ENCODE measurements at places on chromosomes 2 and 18.

- no peak for DNase-seq
These were observed 498 bp downstream of the ITGAV start for GRCh38 chr2:186590350-186590758.

GRCh38 chr2:40276076-40276475, 175.8 kb downstream of the SLC8A1 start:
- DNase-seq = no peak

DNA sequence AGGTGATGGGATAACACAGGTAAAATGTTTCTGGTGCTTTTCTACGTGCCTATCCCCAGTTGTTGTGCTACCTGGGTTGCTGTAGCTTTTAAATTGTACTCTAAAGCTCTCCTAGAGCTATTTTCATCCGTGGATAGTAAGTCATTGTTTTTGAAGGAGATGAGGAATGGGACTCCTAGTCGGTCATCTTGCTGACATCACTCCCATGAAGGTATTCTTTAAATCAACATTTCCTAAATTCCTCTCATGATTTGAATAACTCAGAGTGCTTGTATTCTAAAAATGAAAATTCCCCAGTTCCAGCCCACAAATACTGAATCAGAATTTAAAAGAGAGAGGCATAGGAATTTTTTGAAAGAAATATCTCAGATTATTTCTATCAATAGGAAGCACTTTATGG, 44.3 kb downstream of the CCDC148 start:
- no peak for DNase-seq

DNA sequence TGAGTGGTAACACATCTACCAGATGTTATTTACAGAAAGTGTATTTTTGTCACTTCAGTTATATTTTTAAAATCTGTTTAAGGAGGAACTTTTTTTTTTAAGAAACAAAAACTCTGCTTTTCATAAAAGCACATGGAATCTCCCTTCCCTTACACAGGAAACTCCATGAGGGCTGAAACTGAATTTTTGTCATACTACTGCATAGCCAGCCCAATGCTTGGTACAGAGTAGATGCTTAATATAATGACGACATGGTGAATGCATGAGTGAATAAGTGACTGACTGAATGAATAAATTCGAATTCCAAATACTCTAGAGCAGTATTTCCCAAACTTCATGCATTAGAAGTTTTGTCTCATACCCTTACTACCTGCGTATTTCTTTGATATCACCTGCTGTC, 86.5 kb downstream of the ROCK2 start:
- DNase-seq = no peak

GRCh38 chr2:194739217-194739616, 917.8 kb upstream of the SLC39A10 start:
- no peak for DNase-seq

GRCh38 chr2:61626827-61627226, 88.7 kb upstream of the XPO1 start:
- no peak for DNase-seq

DNA sequence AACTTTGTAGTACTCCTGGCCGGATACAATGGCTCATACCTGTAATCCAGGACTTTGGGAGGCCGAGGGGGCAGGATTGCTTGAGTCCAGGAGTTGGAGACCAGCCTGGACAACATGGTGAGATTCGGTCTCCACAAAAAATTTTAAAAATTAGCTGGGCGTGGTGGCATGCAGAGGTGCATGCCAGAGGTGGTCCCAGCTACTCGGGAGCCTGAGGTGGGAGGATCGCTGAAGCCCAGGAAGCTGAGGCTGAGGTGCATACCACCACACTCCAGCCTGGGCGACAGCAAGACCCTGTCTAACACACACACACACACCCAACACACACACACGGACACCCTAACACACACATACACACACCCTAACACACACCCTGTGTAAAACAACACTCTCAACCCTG, 55.6 kb downstream of the HDAC4 start:
- no peak for DNase-seq

DNA sequence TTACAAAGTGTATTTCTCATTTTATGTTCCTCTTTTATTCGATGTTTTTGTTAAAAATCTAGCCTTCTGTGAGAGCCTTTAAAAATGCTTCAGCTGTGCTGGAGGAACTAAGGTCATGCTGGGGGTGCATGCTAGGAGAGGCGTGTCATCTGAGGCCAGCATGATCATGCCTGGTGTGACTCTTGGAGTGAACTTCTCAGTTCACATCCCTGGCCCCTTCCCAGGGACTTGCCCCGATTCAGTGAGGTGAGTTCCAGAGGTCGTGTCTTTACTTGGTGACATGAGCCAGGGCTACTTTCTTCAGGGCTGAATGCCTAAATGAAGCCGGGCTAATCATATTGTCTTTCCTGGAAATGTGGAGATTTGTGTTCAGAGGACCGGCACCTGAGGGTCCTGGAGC, 264.9 kb downstream of the MREG start:
- no peak for DNase-seq

GRCh38 chr2:189444322-189444721, 3.0 kb downstream of the WDR75 start:
- no peak for DNase-seq

DNA sequence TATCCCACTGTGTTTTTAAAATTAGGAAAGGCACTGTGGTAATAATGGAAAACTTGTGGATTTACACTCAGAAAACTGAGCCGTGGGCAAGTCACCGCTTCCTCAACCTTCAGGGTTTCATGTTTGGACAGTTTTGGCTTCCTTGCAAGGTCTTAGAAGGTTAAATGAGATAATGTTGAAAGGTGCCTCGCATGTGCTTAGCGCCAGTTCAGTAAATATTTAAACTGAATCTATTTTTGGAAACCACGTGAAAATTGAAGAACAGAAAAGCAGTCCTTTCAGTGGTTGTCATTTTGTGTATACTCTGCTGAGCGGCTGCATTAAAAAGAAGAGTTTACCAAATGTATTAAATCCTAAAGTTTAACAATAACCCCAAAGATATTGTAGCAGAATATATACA, 15.2 kb upstream of the AGAP1 start:
- no peak for DNase-seq

- no peak for DNase-seq
These were observed 41.2 kb downstream of the RALBP1 start for GRCh38 chr18:9516437-9517064.

DNA sequence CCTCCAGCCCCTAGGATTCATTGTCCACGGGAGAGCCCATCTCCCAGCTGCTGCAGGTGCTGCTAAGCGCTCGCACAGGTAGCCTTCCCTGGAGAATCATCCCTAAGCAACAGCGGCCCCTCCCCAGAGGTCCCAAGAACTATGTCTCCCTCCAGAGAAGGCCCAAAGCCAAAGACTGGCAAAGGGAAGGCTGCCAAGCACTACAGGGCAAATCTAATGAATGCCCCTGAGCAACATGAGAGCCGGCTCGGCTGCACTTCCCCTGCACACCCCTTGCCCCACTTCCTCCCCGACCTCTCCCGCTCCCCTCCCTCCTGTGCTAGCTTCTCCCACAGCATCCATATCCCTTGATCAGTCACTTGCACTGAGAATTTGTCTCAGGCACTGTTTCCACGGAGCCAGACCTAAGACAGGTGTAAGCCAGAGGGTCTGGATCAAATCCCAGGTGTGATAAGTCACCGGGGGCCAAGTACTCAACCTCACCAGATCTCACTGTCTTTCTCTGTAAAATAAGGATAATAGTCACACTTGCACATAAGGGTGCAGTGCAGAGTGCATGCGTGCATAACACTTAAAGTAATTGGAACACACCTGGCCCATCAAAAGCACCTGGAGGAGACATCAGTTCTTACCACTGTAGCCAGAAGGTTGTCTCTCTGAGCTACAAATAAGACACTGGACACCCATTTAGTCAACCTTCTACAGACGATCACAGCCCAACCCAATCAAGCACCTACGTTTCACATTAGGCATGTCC, 20.1 kb upstream of the COL6A3 start:
- no peak for DNase-seq

- DNase-seq = no peak
These were observed 85.5 kb upstream of the PXDN start for GRCh38 chr2:1829796-1830195.

DNA sequence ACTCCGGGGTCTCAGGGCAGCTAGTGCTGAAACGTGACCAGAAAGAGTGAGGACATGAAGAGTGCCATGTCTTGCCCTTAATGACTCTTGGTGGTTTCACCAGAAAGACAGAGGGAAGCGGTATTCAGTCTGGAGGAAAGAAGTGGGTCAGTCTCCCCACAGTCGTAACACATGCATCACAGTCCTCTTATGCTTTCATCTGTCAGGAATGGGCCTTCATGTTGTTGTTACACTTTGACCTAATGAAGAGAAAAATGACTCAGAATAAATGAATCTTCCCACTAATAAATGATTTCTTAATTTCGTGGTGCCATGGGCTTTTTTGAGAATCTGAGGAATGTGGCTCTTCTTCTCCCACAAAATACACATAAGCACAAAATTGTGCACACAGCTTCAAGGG, 103.2 kb downstream of the SLC8A1 start:
- DNase-seq = no peak

GRCh38 chr2:25740810-25741381, 67.5 kb upstream of the DTNB start:
- DNase-seq = no peak

- no peak for DNase-seq
These were observed 116.8 kb upstream of the PKDCC start for GRCh38 chr2:41930807-41931566.

- no peak for DNase-seq
These were observed 66.6 kb downstream of the CTIF start for GRCh38 chr18:48605408-48605845.

DNA sequence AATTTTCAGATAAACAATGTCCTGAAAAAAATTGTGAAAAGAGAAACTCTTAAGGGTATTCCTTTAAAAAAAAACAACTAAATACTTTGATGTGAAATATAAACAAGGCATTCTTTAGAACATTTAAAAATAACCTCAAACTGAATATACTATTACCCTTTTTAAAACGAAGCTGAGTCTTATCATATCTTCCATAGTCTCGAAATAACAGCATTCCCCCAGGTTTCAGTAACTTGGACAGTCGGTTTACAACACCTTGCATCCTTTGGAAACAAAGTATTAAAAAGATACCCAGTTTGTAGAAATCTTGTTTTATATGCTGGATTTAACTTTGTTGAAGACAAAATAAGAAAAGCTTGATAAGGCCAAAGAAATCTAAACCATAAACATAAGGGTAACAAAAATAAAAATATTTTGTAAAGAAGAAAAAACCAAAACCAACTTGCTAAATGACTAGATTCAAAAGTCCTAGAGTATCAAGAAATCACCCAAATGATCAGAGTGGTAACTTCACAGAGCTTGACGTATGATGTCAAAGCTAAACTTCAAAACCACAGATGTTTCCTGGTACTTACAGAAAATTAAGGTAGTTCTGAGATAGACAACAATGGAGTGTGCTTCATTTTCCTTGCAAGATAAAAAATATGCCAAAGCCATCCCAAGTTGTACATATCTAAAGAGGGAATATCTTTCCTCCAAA, 107.8 kb downstream of the METTL8 start:
- DNase-seq = no peak

DNA sequence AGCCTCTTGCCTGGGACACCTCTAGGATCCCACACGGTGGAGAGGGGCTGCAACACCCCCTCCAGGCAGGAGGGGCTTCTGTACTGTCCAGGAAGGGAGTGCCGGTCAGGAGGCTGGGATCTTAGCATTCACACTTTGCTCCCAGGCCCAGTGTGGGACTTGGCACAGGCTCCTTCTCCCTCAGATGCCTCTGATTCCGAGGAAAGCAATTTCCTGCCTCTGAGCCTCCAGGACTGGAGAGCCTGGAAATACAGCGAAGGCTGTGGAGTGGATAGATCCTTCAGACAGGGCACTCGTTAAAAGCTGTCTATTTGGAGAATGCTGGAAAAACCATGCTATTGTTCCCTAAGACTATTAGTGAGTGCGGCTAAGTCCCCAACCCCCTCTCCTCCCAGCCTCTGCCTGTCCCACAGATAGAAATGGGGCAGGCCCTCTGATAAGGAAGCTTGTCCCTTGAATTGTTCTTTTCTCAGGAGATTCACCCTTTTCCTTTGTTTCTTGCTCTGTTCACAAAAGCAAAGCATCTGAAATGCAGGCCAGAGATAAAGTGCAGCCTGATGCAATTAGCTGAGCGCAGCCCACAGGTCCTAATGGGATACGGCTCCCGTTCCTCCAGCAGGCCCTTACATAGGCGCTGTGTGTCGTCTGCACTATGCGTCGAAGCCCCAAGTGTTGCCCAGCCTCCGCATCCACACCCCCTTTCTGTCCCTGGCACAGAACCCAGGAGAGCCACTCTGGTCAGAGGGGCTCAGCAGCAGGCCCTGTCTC, 252.2 kb downstream of the KLHL29 start:
- DNase-seq = no peak

DNA sequence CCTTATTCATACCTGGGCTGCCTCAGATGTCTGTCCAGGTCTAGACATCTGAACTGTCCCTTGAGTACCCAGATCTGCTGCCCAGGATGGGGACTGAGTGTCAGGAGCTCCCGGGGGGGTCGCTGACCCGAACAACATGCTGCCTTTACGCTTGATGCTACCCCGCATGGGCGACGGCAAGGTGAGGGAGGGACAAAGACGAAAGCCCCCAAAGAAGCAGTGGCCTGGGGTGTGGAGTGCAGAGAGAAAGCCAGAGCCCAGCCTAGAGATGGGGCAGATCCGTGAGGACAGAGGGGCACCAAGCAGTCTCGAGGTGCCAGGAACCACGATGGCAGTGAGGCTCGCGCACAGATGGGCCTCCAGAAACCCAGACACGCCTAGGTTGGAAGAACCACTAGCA, 234.7 kb downstream of the ATAD2B start:
- no peak for DNase-seq

- no peak for DNase-seq
These were observed 43.2 kb upstream of the SIX2 start for GRCh38 chr2:45052388-45052928.

DNA sequence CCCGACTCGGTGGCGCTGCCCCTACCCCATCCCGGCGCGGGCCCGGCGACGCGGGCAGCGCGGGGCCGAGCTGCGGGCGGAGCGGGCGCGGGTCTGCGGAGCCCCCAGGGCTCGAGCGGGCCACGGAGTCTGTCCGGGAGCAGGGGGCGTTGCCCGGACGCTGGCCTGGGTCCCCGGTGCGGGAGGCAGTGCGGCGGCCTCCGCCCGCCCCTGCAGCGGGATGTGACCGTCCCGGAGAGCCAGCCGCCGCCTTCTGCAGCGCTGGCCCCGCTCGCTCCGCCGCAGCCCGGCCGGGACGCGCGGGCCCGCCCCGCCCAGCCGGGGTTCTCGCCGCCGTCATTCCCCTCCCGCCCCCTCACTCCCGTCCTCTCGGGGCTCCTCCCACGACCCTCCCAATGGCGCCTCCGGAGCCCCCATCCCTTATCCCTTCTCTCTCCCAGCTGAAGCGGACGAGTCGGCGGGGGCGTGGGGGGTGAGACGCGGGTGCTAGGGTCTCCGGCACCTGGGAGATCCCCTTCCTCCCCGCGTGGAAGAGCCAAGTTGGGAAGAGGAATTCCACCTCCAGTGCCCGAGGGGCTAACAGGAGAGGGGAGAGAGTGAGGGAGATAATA, at the start of gene FNDC4:
Gene FNDC4 (minus strand): TSS at position 257 of the 611 bp plus-strand sequence. CDS start 521 bp downstream, outside the sequence.
- no peak for DNase-seq

- DNase-seq = no peak
These were observed 113.8 kb downstream of the KYNU start for GRCh38 chr2:142991295-142991694.
